HTR-8/SVneo (cell line): ENCODE measurements at places on chromosomes 2 and 18.

- DNase-seq: no peak
These were observed 57.3 kb downstream of the ARHGAP25 start for GRCh38 chr2:68791914-68792313.

DNA sequence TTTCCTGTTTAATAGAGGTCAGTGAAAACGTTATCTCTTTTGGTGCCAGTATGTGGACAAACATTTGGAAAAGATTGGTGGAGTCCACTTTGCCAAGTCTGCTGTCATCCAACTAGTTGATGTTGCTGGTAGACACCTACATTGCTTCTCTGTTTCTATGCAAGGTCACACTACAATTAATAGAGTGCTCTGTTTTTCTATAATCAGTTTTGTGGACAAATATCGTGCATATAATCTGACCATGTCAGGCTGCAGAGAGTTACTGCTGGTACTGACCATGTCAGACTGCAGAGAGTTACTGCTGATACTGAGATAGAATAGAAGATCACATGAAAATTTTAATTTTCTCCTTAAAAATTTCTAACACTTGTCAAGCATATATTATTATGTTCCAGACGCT lies 603.3 kb downstream of the TSN start:
- no peak for DNase-seq

GRCh38 chr2:3116371-3116770 lies 261.2 kb downstream of the EIPR1 start:
- no peak for DNase-seq

DNA sequence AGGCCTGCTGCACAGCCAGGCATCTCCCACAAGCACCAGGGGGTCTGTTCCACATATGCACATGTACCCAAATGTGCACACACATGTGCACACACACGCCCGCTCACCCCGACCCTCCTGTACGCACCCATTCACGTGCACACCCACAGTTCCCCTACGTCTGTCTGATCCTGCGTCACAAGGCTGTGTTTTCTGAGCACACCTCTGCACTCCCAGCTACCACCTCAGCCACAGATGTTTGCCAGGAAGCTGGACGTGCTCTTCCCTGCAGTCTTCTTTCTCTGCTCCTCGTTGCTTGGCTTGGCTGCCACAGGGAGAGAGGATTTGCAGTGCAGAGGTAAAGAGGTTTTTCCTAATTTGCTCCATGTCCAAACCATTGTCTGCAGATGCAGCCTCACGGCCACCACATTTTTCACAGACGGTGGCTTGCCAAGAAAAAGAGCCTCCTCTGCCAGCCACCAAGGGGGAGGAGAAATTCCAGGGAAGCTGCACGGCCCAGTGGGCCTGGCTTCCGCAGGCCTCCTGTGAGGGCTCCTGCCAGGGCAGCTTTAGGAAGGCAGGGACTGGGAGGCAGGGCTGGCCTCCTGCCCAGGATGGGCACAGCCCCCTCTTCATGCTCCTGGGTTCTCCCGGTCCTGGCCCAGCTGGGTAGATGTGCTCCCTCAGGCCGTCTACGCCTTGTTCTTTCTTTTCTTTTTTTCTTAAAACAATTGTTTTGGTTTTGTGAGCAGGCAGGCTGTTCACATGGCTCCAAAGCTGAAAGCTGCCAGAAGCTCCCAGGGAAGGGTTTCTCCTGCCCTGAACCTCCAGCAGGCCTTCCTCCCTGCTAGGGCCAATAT lies 29.3 kb upstream of the HS6ST1 start:
- peak; percentile 76 for DNase-seq

- DNase-seq: no peak
These were observed 99.4 kb downstream of the CDH20 start for GRCh38 chr18:61432590-61432989.

GRCh38 chr2:212797484-212798205 lies 259.0 kb upstream of the ERBB4 start:
- no peak for DNase-seq

DNA sequence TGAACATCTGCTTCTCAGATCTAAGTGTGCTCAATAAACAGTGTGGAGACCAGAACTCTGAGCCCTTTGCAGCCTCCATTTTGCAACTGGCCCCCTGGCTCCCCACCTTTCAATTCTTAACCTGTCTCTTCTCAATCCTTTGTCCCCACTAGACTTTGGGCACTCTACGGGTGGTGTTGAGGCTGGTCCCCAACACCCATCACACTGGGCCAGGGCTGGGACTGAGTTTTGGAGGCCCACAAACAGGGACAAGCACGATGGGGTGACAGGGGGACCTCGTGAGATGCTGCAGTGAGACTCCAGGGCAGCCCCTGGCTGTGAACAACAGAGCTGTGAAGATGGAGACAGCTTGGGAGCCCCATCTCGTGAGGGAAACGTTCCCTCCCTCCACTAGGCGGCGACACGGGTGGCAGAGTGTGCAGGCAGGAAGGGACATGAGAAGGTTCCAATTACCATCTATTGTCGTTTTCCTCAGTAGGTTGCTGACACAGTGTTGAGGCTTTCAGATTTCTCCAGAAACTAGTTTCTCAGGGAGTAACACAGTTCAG lies 1.2 kb downstream of the ANKMY1 start:
- DNase-seq: peak; percentile 40

GRCh38 chr2:223108351-223109050 lies 56.5 kb downstream of the KCNE4 start:
- no peak for DNase-seq

DNA sequence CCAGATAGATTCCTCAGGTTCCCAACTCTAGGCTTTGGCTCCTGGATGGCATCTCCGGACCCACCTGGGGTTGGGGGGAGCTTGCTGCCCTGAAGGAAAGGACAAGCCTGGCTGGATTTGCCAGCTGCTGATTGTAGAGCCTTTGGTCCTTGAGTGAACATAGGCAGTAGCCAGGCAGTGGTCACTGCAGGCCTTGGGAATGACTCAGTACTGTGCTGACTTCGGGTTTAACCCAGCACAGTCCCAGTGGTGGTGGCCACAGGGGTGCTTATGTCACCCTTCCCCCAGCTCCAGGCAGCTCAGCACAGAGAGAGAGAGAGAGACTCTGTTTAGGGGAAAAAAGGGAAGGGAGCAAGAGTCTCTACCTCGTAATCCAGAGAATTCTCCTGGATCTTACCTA lies 27.7 kb upstream of the ACTR2 start:
- DNase-seq: no peak

GRCh38 chr2:196160101-196160500 lies 11.3 kb downstream of the STK17B start:
- DNase-seq: peak; percentile 69

GRCh38 chr2:33168425-33168824 lies 221.7 kb downstream of the LTBP1 start:
- no peak for DNase-seq

- no peak for DNase-seq
These were observed 17.4 kb downstream of the SLC38A11 start for GRCh38 chr2:164937864-164938401.

- no peak for DNase-seq
These were observed 110.2 kb upstream of the PIEZO2 start for GRCh38 chr18:11259469-11260150.

- no peak for DNase-seq
These were observed 147.9 kb upstream of the DNMT3A start for GRCh38 chr2:25489631-25490030.

GRCh38 chr18:9285604-9286003 lies 49.0 kb upstream of the TWSG1 start:
- DNase-seq: no peak

DNA sequence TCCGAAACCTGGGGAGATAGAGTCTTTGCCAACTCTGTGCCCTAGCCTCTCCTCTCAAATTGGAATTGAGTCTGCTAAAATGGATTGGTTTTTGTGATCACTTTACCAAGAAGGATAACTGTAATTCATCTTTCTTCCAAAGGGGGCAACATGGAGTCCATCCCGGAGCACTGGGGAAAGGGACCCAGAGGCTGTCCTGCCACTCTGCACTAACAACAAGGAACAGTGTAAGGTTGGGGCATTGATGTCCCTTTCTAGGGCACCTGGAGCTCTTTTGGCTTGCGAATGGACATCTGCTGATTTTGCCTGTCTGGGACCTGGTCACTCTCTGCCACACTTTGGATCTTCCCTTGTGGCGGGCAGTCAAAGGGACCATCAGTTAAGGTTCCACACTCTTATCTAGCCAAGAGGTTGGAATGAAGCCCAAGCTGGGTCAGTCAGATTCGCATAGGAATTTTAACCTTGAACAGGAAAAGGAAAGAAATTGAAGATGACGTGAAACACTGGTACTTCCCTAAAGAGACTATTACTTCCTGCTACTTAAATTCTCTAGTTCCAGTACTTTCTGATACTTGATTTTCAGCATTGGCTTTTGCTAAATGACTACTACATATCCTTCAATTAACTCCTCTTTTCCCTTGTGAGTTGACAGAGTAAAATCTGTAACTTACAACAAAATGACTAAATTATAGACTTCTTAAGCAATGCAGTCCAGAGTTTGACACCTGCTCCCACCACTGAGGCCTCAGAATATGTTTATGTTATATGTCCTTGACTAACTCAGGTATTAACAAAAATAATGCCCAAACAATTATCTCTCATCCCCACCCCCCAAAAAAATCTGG lies 64.7 kb upstream of the KLF7 start:
- DNase-seq: no peak

DNA sequence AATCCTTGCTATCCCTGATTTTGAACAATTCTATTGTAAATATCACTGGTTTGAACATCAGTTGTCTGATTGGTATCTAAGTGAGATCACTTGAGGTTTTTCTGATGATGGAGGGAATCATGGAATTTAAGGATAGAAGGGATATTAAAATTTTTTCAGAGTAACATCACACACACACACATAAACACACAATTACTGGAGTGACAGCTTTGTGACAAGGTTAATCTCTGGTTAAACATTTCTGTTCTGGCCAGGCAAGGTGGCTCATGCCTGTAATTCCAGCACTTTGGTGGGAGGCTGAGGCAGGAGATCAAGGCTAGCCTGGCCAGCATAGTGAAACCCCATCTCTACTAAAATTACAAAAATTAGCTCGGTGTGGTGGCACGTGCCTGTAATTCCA lies 85.3 kb downstream of the SOCS6 start:
- DNase-seq: no peak
